Effector CD4-positive, alpha-beta T cell (primary cell): ENCODE measurements at places on chromosomes 4 and X.

DNA sequence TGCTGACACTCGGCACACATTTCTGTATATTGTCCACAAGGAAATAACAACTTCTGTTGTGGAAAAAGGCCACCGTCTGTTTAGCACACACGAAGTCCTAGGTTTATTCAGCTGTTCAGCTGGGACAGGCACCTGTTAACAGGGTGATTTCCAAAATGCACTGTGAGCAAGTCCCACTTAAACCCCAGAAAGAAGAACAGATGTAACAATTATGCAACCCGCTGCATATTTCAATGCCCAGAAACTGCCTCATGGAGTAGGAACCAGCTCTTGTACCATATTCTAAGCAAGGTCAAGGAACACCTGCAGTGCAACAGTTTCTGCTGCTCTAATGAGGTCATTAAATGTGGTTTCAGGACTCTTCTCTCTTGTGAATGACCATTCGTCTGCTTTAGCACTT lies 77.1 kb downstream of the GEMIN8 start:
- no peak for DNase-seq

DNA sequence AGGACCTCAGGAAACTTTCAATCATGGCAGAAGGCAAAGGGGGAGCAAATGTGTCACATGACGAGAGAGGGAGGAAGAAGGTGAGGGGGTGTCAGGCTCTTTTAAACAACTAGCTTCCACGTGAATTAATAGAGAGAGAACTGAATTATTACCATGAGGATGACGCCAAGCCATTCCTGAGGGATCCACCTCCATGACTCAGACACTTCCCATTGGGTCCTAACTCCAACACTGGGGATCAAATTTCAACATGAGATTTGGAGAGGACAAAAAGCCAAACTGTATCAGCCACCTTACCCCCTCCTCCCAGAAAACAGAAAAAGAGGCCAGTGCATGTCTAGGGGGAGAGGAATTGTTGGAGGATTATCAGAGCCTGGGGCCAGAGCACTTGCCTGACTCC lies 40.4 kb upstream of the LAS1L start:
- no peak for DNase-seq

DNA sequence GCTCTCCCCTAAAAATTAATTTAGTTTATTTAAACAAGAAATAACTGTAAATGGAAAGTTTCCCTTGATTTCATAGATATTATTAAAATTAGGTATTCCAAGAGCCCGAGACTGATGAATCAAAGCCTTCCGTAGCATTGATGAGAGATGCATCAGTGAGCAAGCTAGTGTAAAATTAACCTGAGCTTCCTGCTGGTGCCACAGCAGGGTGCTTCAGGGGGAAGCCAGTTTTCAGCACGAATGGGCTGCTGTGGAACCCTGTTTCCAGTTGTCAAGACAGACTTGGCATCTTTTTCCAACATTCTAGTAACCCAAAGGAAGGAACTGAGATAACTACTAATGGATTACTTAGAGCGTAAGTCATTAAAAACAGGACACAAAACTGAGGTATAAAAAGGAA lies 221.7 kb downstream of the RBMX2 start:
- DNase-seq: no peak

GRCh38 chr4:184870718-184871117 lies 45.0 kb upstream of the ACSL1 start:
- DNase-seq: no peak

- DNase-seq: no peak
Observed at GRCh38 chr4:113635739-113636437, 125.7 kb downstream of the CAMK2D start.

DNA sequence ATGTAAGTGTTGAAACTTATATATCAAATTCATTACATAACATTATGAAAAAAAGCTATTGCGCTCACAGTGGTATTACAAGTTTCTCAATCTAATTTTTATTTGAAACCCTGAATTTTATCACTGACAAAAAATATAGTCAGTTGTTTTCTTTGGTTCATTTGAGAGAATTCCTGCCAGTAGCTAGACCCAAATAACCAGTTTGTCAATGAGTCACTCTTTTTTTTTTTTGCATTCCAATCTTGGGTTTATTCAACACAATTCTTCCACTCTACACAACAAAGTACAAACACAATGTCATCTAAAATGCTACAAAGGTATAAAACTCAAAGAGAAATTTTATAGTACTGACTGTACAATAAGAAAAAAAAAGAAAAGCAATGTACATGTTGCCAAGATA lies 13.1 kb downstream of the HPF1 start:
- no peak for DNase-seq

GRCh38 chrX:154123241-154124219 lies 20.5 kb upstream of the OPN1LW start:
- no peak for DNase-seq

DNA sequence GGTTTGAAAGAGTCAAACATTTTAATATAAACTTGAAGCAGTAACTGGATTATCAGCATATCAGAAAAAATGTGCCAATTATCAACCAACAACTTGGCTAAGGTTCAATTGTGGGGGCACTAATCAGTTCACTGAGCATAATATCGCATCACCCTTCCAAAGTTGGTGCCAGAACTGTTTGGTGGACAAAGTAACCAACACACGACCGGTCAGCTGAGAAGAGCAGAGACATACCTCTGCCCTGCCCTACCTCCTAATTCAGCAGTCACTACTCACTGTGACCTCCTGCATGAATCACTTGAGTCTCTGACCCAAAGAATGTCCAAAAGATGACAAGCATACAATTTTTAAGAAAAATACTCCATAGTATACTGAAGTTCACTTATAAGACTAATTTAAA lies 53.2 kb downstream of the TSPAN5 start:
- DNase-seq: no peak

GRCh38 chr4:108240366-108240765 lies 71.6 kb upstream of the LEF1 start:
- DNase-seq: no peak

DNA sequence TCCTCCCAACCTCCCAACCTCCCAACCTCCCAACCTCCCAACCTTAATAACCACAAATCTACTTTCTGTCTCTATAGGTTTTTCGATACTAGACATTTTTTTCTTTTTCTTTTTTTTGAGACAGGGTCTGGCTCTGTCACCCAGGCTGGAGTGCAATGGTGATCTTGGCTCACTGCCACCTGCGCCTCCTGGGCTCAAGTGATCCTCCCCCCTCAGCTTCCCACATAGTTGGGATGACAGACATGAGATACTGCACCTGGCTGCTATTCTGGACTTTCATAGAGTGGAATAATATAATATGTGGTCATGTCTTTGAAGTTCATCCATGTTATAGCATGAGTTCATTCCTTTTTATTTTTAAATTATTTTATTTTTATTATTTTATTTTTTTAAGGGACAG lies 39.5 kb upstream of the ZFX start:
- no peak for DNase-seq

DNA sequence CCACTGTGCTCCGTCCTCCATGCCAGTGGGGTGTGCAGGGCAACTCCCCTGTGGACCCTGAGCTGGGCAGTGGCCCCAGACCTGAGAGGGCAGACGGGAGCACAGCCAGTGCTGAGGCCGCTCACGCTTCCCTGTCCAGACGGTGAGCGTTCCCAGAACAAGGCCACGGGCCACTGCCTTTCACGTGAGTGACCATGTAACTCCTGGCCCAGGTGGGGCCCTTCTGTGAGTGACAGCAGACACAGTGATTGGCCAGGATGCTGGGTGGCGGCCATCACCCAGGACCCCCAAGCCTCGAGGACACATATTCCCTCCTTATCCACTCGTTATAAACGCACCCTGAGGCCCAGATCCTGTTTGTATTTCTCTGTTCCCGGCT lies 10.5 kb downstream of the NSG1 start:
- no peak for DNase-seq

- DNase-seq: no peak
Observed at GRCh38 chr4:24249972-24250371, 334.4 kb downstream of the DHX15 start.

DNA sequence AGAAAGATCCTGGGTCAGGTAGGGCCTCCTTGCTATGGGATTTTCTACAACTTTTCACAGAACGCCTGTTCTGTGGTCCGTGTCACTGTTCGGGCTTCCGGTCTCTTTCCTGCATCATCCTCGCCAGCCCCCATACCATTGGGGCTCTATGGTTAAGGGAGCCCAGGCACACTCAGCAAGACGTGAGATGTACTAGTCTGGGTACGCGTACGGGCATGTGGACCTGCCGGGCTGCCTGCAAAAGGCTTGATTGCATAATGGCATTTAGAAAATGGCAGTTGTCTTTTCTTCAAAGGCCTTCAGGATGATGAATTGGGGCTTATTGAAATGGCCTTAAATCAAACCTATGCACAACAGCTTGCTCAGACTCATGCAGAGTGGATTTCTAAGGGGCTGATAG lies 86.7 kb downstream of the CNGA2 start:
- no peak for DNase-seq

DNA sequence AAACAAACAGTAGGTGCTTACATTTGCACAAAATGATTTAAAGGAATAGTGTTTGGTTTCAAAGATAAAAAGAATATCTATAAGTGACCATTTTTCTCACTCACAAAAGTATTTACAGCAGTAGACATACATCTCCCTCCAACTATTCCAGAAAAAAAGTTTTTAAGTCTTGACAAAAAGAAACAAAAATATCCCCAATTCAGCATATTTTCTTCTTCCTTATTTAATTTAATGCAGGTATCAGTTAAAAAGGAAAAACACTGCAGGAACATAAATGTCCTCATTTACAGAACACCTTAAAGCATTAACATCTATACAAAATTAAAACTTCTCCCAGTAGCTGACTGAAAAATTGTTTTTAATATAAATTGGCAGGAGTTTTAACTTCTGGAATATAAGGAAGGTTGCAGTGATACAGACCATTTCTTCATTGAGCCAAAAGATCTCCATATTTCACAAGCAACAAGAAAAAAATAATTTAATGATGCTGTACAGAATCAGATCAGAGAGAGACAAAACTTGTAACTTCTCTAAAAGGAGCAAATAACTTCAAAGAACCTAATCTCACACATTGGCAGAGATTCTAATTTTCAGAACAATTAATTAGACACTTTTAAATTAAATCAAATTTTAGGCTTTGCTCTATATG lies 4.3 kb downstream of the MAB21L2 start:
- DNase-seq: no peak

DNA sequence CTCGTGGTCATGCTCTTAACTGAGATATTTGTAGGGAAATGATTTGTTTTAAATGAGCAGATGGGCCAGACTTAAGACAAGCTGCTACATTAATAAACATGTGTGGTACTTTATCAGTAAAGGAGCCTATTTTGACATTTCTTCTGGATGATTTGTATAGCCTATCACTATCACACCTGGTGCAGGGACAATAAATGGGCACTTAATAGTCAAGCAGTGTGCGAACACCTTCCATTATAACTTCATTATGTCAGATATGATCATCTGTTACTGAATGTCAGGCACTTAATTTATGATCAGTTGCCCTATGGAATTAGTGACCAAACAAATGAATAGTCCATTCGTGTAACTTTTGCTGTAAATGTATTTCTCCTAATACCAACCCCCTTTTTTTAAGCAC lies 628.8 kb downstream of the ADGRL3 start:
- no peak for DNase-seq
